Mesothelial cell of epicardium (in vitro differentiated cells): ENCODE measurements at places on chromosomes 3 and 15.
A peak's percentile ranks its signal among the peaks of the same experiment; 100 is the strongest.

DNA sequence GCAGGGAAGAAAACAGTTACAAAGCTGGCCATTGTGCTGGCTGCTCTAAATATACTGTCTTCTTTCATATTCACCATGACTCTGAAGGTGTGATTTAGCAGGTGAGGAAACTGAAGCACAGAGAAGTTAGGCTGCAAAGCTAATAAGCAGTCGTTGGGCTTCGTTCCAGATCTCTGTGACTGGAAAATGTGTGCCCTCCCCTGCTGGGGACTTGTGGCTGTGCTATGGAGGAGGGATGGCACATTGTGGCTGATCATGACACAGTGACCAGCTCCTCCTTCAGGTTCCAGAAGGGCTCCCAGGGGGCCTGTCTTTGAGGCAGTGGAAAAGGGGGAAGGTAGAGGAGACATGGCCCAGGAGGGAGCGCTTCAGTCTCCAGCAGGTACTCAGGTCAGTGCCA is 19.2 kb downstream of the PXK start:
- peaks cover 14% of the 10 kb centered on the region for H3K4me1 ChIP-seq
- H3K36me3 ChIP-seq = no peaks in the 10 kb centered on the region
- DNase-seq = no peak
- no peak overlapping the region for H3K4me3 ChIP-seq
- no peak overlapping the region for H3K27ac ChIP-seq

DNA sequence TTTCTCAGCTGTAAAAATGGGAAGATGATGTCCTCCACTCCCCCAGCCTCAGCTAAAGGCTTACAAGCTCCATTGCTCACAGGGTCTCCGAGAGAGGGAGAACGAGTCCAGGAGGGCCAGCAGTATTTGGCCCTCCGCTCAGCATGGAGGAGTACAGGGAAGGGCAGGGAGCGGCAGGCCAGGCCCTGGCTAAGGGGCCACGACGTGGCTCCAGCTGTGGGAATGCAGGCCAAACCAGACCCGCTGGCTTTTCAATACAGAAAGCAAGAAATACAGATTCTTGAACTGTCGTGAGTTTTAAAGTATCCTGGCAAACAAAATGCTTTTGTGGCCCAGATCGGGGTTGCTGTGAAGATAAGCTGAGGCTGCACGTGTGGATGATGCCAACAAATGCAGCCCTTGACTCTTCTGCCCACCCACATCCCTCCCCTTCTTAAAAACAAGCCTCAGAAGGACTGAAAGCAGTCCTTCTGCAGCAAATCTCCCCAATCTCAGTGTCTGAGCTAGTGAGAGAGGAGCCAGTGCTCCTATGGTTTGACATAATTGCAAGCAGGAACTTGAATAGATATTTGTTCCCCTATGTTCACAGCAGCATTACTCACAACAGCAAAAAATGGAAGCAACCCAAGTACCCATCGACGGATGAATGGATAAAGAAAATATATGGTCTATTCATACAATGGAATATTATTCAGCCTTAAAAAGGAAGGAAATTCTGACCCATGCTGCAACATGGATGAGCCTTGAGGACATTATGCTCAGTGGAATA is 18.5 kb upstream of the FBLN2 start:
- H3K27ac ChIP-seq = no peak overlapping the region
- H3K36me3 ChIP-seq = no peaks in the 10 kb centered on the region
- peaks cover 16% of the 10 kb centered on the region for H3K4me1 ChIP-seq
- no peak for DNase-seq

GRCh38 chr3:197748597-197749314 is 927 bp upstream of the FYTTD1 start:
- H3K36me3 ChIP-seq = no peaks in the 10 kb centered on the region
- DNase-seq = no peak
- H3K27me3 ChIP-seq = no peaks in the 10 kb centered on the region
- peaks cover 18% of the 10 kb centered on the region for H3K4me1 ChIP-seq
- H3K27ac ChIP-seq = peak overlapping the region; percentile 96

DNA sequence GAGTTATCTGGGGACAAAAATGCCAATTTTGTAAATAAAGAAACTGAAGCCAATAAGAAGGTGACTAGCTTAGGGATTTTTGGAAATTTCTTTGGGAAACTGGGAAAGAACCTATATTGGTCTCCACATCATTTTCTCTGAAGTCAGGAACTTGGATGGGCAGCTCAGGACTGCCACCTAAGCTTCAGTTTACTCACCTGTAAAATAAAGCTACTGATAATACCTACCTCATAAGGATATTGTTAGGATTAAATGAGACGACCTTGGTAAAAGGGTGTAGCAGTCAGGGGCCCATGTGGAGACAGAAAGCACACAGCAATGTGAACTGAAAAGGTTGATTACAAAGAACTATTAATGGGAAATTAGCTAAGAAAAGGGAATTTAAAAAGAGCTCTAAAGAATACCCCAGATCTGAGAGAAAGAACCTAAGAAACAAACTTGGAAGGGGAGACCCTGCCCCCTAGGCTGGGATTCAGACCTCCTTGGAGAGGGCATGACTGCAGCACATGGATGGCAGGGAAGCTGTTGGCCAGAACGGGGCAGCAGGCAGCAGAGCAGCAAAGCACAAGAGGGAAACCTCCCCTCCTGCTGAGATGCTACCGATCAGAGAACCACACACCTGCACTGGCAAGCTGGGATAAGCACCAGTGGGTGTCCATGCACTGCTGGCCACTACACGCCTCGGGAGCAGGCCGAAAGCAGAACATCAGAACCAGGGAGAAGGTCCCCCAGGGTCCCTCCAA is 83.7 kb upstream of the THBS1 start:
- peaks cover 54% of the 10 kb centered on the region for H3K4me1 ChIP-seq
- no peak overlapping the region for H3K27ac ChIP-seq
- DNase-seq = no peak
- H3K4me3 ChIP-seq = no peak overlapping the region
- no peaks in the 10 kb centered on the region for H3K27me3 ChIP-seq

DNA sequence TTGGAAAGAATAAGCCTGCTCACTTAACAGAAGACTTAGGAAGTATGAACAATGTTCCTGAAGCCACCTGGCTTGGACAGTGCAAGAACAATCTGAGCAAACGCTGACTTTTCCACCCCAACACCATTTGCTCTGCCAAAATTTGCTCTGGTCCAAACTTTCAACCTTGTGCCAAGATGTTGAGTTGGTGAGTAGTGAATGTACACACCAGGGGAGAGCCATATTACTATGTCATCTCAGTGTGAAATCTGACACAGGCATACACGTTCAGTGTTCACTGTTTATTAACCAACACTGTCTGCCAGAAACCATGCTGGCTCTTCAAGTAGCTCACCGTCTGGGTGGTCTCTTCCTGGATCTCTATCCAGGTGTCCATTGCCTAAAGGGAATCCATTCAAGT is 152.9 kb upstream of the LPP start:
- H3K4me3 ChIP-seq = no peak overlapping the region
- H3K27ac ChIP-seq = no peak overlapping the region
- H3K4me1 ChIP-seq = peaks cover 18% of the 10 kb centered on the region
